ENCODE measurements at places on chromosomes 2 and 18.

- no peak for DNase-seq
Observed at GRCh38 chr2:12286347-12286746, 430.4 kb upstream of the TRIB2 start.

DNA sequence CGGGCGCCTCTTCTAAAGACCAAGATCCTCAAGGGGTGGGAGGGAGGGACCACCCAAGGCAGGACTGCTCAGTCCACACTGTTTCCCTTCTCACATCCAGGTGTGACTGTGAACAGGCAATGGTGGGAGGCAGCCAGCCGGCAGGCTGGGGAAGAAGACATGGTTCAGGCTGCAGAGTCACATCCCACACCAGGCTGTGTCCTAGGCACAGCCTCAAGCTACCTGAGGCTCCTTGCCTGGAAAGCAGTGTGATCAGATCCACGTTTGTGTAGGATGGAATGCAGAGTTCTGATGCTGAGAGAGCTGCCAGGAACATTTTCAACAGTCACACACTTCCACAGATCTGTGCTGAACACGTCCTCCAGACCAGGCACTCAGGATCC is 16.4 kb downstream of the SLC66A2 start:
- no peak for DNase-seq

GRCh38 chr2:205715831-205716525 is 33.7 kb downstream of the NRP2 start:
- no peak for DNase-seq

DNA sequence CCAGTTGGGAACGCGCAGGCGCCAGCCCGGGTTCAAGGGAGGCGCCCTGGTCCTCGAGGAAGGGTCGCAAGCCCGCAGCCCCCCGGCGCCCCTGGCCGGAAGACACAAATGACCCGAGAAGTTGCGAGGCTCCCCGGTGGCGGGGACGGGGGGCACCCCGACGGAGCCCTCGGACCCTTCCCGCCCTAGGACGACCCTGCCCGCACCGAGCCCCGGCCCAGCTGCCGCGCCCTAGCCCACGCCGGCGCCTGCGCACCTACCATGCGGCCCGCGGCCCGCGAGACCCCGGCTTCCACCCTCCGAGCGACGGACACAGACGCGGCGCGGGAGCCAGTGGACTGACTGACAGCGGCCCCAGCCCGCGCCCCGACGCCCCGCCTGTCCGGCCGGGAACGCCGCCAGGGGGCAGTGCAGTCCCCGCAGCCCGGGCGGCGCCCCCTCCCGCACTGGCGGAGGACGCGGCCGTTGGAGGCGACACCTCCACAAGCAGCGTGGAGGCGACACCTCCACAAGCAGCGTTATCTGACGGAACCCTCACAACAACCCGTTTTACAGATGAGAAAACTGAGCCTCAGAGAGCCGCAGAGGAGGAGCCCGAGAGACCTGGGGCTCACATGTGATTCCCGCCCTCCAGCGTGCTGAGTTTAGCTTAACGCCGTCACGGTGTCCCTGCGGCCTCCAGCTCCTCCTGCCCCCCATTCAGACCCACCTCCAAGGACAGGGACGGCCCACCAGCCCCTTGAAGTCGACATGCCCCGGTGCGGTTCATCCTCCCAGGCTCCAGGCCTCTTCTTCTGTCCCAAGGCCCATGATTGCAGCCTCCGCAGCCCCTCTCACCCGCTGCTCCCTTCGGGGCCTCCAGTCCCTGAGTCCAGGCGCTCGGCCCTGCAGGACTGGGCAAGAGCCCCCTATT is at the start of gene NMUR1:
TSS of gene NMUR1 (minus strand) at position 347 of the 913 bp plus-strand sequence. CDS start at position 263, 84 bp downstream.
- DNase-seq, result peak; percentile 74

- peak; percentile 11 for DNase-seq
Observed at GRCh38 chr2:226477221-226478108, 322.2 kb downstream of the IRS1 start.

GRCh38 chr2:50118905-50119702 is 912.8 kb downstream of the NRXN1 start:
- peak; percentile 74 for DNase-seq

GRCh38 chr18:22066083-22066485 is 103.3 kb upstream of the GATA6 start:
- peak; percentile 94 for DNase-seq

- DNase-seq, result no peak
Observed at GRCh38 chr2:746697-747096, 69.5 kb upstream of the TMEM18 start.

GRCh38 chr2:190443778-190444481 is 35.8 kb downstream of the MFSD6 start:
- no peak for DNase-seq

DNA sequence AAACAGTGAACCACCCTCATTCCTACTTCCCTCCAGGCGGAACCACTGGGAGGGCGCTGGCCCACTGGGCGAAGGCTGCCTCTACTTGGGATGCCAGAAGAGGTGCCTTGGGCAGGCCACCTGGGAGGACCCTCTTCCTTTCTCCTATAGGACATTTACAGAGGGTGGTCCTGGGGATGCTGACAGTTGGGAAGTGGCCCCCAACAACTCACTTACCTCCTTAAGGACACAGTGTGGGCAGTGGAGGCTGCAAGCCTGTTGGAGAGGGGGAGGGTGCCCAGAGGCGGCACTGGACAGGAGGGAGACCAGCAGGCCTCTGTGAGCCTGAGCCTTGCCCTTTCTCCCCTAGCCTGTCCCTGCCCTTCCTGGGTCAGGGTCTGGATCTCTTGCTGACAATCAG is 346.4 kb upstream of the HS6ST1 start:
- no peak for DNase-seq

DNA sequence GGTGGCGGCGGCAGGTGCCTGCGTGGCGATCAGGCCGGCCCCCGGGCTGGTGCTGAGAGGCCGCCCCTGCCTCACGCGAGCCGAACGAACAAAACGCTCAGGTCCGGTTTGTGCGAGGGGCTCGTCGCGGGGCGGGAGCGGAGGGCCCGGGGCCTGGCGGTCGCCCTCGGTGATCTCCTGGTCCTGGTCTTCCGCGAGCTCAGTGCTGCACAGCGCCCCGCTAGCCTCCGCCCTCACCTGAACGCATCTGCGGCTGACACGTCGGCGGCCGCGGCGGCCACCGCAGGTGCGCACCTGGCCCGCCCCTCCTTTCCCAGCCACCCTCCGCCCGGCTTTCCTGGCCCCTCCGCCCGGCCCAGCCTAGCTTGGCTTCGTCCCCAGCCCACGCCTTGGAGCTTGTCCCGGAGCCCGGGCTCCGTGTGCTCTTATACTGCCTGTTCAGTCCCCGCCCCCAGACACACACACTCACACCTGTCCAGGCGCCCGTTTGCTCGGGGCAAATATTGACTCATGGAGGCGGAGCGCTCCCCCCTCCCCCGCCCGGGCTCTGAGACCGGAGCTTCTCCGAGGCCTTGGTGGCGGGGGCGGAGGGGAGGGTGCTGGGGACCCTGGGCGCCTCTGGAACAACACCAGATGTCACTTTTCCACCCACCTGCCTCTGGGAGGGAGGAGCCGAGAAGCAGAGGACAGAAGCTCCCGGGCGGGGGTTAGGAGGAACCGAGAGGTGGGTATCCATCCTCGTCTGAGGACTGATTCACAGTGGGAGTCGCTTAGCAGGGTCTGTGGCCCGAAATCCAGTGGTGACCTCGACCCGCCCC is 8.6 kb upstream of the CRYBA2 start:
- DNase-seq, result peak; percentile 56

DNA sequence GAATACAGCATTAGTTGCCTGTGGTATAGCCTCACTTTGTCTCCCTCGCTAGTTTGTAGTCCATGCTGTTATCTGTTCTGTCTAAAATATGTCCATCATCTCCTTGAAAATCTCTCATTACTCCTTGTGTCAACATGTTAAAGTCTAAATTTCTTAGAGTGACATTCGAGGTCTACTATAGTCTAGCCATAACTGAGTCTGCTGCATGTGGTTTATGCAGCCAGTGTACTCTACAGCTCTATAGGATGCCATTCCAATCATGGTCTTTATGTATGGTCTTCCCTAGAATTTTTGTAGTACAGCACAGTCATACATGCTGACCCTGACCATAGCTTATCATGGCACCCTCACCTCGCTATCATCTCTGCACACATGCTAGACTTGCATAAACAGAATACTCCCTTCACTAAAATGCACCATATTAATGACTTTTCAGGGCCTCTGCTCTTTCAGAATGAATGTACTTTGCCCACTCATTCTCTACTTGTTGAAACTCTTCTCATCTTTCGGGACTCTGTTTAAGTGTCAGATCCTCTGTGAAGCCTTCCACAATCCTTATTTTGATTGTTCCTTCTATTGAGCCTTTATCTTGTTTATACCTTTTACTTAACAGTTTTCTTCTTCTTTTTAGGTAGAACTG is 12.8 kb downstream of the TANK start:
- no peak for DNase-seq

DNA sequence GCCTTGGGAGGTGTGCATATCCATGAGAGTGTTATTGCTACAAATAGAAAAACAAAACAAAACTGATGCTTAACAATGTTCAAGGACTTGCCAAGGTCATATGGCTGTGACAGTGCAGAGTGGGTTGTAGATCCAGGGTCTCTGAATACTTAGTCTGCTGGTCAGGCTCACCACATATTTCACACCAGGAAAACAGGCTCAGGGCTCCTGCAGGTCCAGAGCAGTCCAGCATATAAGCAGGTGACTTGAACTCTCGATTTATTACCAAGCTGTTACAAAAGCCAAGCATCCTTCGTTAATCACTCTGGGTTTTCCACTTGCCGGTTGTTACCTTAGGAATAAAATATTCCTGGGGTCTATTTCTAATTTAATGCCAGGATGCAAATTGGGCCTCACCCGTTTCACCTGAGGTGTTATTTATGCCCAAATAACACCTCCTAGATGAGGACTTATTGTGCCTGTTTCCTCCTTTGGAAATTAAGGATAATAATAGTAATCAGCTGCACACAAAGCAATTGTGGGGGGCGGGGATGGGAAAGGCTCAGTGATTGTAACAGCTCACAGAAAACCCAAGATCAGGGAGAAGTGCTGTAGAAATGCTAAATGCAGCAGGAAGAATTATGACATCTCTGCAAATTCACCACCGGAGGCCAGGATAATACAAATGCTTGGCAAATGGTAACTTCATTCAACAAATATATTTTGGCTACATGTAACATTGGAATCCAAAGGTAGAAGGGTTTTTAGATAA is 72.9 kb downstream of the TMEM182 start:
- no peak for DNase-seq

DNA sequence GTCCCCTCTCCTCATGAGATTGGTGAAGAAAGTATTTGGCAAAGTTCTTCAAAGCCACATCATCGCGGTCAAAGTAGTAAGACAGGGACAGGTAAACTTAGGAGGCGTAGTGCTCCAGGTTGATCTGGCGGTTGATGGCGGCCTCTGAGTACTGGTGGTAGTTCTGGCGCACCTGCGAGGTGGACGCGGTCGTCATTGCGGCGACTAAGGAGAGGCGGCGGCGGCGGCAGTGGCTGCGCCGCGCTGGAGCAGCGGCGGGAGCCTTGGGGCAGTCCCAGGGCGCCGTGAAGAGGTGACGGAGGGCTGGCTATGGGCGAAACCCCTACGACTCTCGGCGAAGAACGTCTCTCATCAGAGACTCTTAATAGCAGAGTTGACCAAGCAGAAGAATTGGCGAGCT is 107.2 kb upstream of the UBE2E3 start:
- DNase-seq, result no peak

- DNase-seq, result no peak
Observed at GRCh38 chr2:190997526-190998113, 16.4 kb downstream of the STAT1 start.

DNA sequence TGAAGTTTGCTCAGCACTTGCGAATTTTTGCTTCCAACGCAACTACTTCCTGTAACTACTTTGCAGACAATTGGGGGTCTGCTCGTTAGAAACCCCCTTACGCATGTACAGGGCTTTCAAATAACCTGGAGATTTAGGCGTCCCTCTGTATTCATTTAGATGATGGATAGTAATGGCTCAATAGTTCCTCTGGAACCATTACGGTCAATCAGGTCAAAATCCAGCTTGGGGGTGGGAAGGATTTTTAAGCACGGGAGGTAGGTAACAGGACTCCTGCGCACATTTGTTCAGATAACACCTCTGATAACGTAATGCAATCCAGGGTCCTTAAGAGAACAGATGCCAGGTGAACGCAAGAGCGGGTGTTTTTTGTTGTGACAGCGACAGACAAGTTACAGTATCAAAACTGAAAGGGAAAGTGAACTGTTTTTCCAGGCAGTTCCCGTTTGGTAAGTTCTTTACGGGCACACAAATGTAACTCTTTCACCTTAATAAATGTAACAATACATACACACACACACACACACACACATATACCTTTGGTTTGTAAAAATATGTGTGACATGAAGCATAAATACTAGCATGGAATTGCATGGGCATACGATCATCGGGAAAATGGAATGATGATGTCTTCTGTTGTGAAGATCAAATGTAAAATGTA is 3.8 kb upstream of the OSR1 start:
- DNase-seq, result peak; percentile 37

DNA sequence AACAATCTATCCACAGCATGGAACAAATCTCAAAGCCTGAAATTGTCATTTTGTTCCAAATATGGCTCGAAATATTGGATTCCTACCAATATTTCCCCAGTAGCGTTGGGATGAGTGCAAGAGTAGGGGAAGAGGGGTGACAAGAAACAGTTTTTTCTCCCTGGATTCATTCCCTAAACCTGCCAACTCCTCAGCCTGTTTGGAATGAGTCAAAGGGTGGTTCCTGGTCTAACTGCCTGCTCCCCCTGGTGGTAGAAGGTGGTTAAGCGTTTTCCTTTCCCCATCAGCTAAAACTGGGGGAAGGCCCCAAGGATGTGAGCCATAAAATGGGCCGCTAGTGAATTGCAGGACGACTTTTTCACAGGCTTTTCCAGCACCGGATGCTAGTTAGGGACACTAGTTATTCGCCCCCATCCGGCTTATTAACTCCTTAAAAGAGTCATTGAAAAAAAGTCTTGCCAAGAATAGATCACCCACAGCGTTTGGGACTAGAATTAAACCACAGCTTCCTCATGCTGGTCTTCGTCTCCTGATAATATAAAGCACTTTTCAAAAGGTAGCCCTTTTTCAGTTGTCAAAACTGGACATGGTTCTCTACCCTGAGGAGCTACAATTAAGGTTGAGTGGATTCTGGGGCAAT is 72.5 kb downstream of the DHRS9 start:
- DNase-seq, result peak; percentile 79

GRCh38 chr2:174760845-174761473 is 3.3 kb downstream of the CHRNA1 start:
- DNase-seq, result no peak

- DNase-seq, result no peak
Observed at GRCh38 chr2:65142515-65142914, 12.6 kb upstream of the RAB1A start.

DNA sequence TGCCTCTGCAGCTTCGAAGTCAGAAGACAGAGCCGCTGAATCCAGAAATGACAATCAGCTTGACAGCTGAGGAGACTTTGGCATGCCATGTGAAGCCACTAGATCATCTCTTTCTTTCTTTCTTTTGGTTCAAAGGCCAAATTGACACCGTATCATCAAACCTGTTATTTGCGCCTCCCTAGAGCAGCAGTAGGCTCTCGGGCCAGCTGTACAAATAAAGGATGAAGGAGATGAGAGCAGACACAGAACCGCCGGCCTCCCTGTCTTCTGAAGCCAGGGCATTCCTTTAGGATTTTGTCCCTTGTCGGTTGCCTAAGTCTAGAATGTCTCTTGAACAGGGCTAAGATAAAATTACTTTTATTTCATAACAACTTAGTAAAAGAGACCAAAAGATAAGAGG is 36.8 kb downstream of the COL4A4 start:
- no peak for DNase-seq

GRCh38 chr2:105754011-105754410 is 9.3 kb downstream of the NCK2 start:
- no peak for DNase-seq

GRCh38 chr2:29559578-29559977 is 361.8 kb downstream of the ALK start:
- no peak for DNase-seq

All from mesendoderm (in vitro differentiated cells).